Activated CD4-positive, alpha-beta memory T cell treated with anti-CD3 and anti-CD28 coated beads, Interleukin-2, amount 10 ng/mL, durations not matched to agents 7 days and 5 days (primary cell): ENCODE measurements at places on chromosomes 1 and 21. TPM values are rescaled to one million over a fixed set of nuclear protein-coding genes. Genes with fewer than 3 reads are reported as not detected.

DNA sequence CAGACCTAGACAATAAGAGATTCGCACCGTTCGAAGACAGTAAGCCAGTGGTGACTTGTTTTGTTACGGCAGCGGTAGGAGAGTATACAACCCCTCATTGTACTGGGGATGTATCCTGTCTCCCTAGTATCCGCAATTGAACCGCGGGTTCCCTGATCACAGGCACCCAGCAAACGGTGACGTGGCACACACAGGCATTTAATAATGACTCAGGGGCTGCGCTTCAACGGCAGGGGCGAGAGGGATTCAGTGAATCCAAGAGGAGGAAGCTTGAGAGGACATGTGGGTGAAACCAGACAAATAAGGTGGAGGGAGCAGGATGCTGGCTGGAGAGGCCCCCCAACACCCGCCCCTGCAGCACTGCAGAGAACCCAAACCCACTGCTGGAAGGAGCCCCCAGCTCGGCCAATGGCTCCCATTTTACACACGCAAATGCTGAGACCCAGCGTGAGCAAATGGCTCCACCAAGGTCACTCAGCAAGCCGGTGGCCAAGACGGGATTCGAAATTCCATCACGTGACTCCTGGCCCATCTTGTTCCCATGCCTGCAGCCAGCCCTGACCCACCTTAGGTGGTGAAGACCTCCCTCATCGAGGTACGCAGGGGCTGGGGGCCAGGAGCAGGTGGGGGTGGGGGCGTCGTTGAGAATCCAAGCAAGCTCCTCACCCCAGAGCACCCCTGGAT, 149.9 kb downstream of the SYF2 start:
- no peak for DNase-seq

- DNase-seq = no peak
Measured at GRCh38 chr21:40489001-40489400, 358.0 kb downstream of the DSCAM start.

GRCh38 chr1:26372039-26372438, 511 bp downstream of the ZNF683 start:
- no peak for DNase-seq

- no peak for DNase-seq
Measured at GRCh38 chr1:97365026-97365425, 555.8 kb downstream of the DPYD start.

DNA sequence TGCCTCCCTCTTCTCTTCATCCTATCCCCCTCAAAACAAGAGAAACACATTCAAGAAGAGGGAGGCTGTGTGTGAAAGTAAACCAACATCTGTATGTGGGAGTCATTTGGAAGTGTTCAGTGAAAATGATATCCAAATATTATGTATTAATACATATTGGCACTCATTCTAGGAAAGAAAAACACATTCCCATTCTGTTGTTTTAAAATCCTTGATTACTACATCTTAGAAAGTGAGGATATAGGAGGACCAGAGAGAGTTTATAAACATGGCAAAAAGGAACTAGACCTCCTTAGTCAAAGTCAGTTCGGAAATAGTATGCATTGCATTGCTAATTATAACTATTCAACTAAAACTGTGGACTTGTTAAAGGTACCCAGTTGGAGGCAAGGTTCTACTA, 786.6 kb downstream of the ADGRL2 start:
- DNase-seq = no peak

GRCh38 chr1:229478852-229479251, 29.3 kb downstream of the NUP133 start:
- DNase-seq = no peak

DNA sequence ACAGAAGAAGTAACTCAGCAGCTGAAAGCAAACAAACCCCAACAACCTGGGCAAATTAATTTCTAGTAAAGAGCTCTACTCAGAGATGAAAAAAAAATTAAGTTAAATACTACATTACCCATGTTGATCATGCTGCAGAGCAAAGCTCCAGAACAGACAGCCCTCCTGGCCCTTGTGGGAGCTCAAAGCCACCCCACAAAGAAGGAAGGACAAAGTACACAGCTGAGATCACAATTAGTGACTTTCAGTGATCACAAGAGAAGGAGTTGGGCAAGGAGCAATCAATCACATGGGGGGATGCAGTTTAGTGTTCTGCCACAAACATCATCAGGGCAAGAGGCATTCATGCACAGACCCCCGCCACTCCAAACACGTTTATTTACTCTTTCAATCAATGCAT, 114.2 kb downstream of the DAB1 start:
- DNase-seq = no peak

- DNase-seq = no peak
Measured at GRCh38 chr1:113018911-113019310, 54.1 kb upstream of the LRIG2 start.

DNA sequence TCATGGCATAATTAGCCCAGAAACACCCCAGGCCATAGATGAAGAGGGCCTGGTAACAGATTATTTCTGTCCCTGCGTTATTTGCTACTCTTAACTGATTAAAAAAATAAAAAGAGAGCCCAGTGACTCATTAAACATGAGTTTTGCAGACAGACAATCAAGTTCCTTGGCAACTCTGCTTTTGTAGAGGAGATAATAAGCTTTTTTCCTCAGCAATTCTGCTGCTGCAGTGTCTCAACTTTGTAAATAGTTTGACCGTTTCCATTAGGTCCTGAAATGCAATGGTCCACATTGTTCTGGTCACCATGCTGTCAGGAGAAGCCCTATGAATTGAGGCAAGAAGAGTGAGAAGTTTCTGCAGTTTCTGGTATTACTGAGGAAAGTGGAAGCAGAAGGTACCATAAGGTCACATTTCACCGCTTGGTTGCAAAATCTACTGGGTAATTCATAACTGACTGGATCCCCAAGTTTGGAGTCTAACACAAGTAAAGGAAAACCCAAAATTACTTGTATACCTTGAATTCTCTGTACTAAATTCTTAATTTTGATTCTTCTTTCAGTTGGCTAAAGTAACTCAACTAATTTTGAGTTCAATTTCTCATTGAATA, 139.5 kb downstream of the ZZZ3 start:
- no peak for DNase-seq

DNA sequence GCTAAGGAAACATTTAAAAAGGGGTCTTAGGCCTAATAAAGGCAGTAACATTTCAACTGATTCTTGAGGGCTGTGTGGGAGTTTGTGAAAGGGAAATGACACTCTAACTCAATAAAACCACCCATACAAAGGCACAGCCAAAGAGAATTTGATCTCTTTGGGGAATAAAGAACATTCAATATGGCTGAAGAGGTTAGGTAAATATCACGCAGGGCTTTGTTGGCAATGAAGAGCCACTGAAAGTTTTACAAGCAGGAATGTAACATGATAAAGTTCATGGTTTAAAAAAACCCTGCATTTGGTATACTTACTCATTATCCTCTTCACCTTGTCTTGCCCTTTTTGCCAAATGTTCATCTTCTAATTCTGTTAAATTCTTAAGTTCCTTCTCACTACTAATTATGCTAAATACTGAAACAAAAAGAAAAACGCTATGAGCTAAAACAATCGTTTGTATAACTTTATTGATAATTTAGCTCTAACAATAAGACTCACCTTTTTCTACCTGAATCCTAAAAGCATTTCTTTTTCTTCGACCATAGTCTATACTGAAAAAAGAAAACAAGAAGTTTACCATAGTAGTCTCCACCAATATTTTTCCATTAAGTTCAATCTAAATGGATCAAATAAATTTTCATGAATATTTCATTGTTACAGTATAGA, 12.5 kb downstream of the NVL start:
- DNase-seq = no peak

- DNase-seq = no peak
Measured at GRCh38 chr1:234549447-234550021, 60.4 kb downstream of the IRF2BP2 start.

DNA sequence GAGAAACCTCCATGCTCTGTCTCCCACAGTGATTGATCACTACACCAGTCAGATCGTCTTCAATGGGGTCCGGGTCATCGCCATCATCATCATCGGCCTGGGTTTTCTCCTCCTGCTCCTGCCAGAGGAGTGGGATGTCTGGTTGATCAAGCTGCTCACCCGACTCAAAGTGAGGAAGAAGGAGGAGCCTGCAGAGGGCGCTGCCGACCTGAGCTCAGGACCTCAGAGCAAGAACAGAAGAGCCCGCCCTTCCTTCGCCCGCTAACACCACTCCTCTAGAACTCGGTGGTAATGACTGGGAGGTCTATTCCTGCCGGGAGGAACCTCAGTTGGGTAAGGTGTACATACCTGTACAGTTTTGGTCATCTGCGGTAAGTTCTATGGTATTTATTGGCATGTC, 50.3 kb upstream of the COA6 start:
- peak; percentile 75 for DNase-seq

GRCh38 chr1:203439131-203439730, 36.4 kb upstream of the PRELP start:
- DNase-seq = no peak

DNA sequence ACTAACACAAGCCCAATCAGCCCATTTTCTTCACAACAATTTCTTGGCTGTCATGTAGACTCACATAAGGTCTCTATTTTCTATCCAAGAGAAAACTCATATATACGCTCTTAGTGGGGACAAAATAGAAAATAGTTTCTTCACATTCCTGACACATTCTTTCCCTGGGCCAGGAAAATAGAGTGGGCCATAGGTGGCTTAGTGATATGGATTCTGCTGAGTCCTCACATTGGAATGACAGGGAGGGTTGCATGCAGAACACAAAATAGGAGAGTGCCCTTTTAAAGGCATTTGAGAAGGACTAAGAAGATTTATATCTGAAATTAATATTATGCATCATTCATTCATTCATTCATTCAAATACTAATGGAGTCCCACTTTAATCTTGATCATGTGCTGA, 207.7 kb downstream of the LYPLAL1 start:
- DNase-seq = no peak

GRCh38 chr1:50271968-50272578, 151.2 kb downstream of the DMRTA2 start:
- DNase-seq = peak; percentile 17

DNA sequence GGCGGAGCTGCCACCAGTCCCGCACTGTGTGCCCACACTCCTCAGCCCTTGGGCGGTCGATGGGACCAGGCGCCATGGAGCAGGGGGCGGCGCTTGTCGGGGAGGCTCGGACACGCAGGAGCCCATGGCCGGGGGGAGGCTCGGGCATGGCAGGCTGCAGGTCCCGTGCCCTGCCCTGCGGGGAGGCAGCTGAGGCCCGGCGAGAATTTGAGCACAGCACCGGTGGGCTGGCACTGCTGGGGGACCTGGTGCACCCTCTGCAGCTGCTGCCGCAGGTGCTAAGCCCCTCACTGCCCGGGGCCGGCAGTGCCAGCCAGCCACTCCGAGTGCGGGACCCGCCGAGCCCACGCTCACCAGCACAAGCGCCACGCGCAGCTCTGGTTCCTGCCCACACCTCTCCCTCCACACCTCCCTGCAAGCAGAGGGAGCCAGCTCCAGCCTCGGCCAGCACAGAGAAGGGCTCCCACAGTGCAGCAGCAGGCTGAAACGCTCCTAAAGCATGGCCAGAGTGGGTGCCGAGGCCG, 267.7 kb downstream of the RYR2 start:
- no peak for DNase-seq

DNA sequence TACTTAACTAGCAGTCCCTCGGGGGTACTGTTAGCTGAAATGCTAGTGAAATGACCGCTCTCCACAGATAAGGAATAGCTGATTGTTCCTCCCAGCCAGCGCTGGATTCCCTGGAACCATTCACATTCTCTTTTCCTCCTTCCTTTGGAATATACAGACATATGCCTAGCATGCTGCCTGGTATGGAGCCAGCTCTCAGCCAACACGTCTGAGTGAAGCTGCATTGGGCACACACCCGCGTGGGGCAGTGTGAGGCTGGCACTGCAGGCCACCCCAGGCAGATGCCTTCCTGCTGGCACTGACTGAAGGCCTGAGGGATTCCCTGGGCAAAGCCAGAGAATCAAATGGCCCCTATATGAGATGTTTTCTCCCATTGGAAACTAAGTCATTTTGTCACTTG, 66.7 kb downstream of the TLR5 start:
- no peak for DNase-seq

C4BPA gene
- not detected for total RNA-seq

NPPB gene
- not detected for total RNA-seq

OR10Z1 gene
- not detected for total RNA-seq

ST3GAL3 gene
- total RNA-seq = 14.2 TPM

AMPD1 gene
- total RNA-seq = not detected

GBP5 gene
- 231 TPM for total RNA-seq

AKNAD1 gene
- total RNA-seq = not detected

ID3 gene
- total RNA-seq = 14.7 TPM

MYBPH gene
- not detected for total RNA-seq

CD5L gene
- total RNA-seq = not detected

FCRL5 gene
- not detected for total RNA-seq
